Erythroblast (primary cell): ENCODE measurements at places on chromosomes 5 and 9.

DNA sequence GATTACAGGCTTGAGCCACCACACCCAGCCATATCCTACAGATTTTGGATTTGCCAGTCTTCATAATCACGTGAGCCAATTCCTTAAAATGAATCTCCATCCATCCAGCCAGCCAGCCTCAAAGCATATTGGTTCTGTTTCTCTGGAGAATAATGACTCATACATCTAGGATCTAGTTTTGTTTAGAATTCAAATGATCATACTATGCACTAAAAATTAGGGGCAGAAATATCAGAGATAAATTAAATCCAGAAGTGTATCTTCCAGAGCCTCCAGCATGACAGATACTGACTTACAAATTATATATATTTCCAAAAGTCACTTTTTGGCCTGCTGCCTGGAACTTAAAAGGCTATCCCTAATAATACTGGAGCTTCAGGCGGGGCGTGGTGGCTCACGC is 119.1 kb upstream of the NR5A1 start:
- DNase-seq = no peak

DNA sequence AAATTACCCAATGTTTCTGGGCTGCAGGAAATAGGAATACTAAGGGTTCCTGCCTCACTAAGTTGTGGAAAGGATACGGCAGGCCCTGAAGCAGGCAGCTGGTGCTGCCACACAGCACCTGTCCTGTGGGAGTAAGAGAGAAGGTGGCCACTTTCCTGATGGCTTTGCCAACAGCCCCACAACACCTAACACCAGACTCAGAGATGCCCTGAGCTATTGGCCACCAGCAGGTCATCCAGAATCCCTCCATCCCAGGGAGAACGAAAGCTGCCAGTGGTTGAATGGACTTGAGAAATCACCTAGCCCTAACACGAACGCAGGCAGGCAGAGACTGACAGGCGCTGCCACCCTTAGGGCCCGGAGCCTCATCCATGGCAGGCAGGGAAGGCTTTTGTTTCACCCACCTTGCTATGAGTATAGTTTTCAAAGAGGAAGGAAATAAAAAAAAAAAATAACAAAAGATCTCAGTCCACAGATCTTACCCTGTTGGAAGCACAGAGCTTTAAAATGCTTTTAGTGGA is 82.2 kb downstream of the DCP2 start:
- DNase-seq = no peak

- DNase-seq = no peak
These were observed 61.1 kb downstream of the OXCT1 start for GRCh38 chr5:41809128-41809527.

GRCh38 chr9:82882138-82882537 is 180.8 kb downstream of the RASEF start:
- DNase-seq = no peak

DNA sequence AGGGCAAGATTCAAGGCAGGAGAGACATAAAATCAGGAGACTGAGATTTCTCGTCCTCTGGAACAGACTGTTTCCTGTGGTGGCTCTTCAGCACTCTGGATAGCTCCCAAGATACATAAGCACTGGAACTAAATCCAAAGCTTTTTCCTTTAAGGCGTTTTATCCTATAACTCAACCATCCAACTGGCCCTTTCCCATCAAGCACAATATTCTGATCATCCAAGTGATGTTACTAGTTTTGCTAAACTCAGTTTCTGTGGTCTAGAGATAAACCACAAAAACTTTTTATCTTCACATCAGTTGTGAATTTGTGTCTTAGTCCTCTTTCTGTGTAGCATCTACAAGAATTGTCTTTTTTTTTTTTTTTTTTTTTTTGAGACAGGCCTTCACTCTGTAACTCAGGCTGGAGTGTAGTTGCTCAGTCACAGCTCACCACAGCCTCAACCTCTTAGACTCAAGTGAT is 299.4 kb downstream of the COX7C start:
- peak; percentile 6 for DNase-seq

- DNase-seq = no peak
These were observed 265.5 kb downstream of the GLIS3 start for GRCh38 chr9:4034404-4034803.

GRCh38 chr9:114606597-114607207 is 4.4 kb upstream of the TMEM268 start:
- peak; percentile 23 for DNase-seq

- DNase-seq = no peak
These were observed 372.3 kb upstream of the CCNH start for GRCh38 chr5:87784879-87785495.

DNA sequence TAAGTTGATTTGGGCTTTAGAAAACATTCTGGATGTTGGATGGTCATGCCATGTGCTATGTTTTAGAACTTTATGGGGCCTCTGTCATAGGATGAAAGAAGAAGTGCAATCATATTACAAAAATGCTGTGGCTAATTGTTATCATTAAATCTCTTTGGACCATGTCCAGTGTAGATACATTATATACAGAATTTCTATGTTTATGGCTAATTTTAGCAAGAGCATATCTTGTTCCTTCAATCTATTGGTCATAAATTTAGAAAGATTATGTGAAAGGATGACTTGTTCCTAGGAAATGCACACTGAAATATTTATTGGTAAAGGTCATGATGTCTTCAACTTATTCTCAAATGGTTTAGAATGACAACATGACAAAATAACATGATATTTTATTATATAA is 42.4 kb upstream of the ELL2 start:
- DNase-seq = no peak
